ENCODE measurements at places on chromosomes 5 and 9.

- DNase-seq: no peak
Measured at GRCh38 chr5:28862137-28862859, 1823.9 kb upstream of the CDH9 start.

DNA sequence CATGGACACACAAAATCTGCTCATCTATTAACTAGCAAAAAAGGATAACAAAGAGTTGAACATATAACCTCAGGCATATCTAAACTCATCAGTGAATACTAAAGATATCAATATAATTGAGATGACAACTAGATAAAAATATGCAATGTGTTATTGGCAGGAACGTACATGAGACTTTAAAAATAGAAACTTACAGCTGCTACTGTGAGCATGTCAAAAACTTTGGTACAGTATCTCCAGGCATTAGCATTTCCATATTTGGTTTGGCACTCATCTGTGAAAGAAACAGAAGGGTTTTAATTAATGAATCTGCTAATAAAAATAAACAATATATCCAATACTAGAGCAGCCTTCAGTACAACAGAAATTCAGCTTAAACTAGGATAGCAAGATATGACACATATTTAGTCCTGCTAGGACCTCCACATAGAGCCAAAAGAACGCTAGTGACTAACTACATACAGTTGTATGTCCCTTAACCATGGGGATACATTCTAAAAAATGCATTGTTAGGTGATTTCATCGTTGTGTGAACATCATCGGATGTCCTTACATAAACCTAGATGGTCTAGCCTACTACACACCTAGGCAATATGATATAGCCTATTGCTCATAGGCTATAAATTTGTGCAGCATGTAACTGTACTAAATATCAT lies 10.5 kb upstream of the SCAI start:
- no peak for DNase-seq

- DNase-seq: no peak
Measured at GRCh38 chr9:134486596-134486995, 155.0 kb upstream of the COL5A1 start.

GRCh38 chr9:128242828-128243214 lies 33.0 kb downstream of the GOLGA2 start:
- no peak for DNase-seq

DNA sequence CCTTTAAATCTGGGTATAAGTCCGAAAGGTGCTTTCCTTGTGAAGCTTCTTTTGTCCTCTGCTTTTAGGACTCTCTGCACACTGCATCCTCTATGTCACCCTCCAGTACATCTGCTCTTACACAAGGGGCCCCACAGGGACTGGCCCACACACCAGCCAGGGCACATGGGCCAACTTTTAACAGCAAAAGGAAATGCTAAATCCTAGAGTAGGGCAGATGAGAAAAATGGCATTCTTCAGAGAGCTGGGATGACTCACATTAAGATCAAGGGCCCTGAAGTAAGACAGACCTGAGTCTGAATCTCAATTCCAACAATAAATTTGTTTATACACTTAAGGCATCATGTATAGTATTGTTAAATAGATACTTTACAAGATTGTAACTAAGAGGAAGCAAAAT lies 40.3 kb upstream of the CDKN2B start:
- DNase-seq: no peak

- DNase-seq: no peak
Measured at GRCh38 chr9:137626464-137626863, 7.7 kb downstream of the EHMT1 start.

DNA sequence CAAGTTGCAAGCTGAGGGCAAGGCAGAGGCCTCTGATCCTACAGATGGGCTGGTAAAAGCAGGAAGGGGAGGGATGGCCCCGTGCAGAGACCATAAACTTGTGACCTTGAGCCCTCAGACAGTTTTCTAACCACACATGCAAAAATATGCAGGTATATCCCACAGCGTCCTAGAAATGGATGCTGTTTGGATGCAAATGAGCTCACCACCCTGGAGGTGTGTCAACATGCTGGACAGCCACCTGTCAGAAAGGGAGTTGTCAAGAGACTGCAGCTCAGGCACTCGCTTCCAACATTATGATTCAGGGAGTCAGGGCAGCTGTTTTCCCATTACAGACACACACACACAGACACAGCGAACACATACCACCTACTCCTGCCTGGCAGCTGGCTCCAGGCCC lies 97.3 kb upstream of the PANK3 start:
- no peak for DNase-seq

GRCh38 chr9:2574203-2574602 lies 47.4 kb upstream of the VLDLR start:
- DNase-seq: no peak

DNA sequence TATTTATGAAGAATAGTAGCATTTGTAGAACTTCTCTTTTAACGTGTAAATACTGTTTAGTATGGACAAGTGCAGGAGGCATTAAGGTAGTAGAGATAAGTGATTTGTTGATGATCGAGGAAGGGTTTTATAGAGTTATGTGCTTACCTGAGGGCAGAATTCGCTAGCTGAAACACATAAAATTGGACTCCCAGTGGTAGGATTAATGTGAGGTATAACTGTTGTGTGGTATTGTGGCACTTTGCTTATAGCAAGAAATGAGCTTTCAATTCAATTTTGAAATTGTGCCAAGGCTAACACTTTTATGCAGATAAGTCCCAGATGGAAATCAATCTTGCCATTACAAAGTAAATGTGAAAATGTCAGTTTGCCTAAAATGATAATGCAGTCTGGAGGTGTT lies 1.2 kb downstream of the AP3S1 start:
- no peak for DNase-seq

GRCh38 chr5:4159681-4160080 lies 564.0 kb downstream of the IRX1 start:
- DNase-seq: no peak

DNA sequence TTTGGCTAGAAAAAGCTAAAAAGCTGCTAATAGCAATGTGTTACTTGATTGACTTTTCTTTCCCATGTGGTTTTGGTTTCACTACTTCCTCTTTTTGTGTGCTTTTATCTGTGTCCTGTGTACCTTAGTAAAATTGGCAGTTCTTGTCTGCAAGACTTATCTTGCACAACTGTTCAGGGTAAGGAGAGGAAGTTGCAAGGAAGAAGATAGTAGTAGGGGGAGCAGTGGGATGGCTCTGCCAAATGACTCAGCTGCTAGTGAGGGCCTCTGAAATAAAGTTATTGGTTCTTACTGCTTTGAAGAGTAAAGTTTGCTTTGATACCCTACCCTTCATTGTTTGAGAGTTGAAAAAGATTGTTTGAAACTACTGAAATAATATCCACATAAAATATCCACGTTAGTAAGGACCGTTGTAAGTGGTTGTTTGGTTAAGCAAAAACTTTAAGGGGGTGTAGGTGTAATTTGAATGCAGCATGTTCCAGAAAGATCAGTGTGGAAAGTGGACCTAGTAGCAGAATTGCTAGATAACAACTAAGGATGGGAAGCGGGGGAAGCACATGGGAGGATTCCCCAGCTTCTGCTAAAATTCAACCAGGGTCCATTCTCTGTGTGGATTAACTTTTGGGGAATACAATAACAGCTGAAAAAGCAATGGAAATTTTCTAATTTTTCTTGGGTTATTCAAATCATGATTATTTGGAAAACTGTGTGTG lies 123.5 kb downstream of the SCAMP1 start:
- DNase-seq: peak; percentile 81

DNA sequence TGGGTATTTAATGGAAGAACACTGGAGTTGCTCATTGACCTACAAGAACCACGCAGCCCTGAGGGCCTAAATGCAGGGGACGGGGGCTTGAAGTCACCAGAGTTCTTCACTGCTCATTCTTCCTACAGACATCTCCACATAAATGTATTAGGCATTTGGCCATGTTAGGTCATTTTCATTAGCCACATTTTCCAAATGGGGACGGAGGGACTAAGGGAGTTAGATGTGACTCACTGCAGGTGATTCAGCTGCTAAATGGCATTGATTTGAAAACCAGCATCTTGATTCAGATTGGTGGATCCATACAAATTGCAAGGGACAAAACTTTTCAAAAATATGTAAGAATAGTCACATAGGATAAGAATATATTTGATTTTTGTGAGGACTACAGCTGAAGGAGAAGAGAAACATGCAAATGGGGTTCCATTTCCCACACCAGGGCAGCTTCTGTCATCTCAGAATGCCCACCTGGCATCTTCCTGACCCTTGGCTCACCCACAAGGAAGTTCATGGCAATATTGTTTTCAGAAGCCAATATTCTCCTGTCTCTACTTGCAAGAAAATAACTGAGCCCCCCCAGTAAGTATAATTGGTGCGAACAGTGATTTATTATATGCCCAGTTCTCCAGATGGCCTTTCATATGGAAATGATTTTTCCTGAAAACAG lies 264.8 kb downstream of the DOCK8 start:
- no peak for DNase-seq

GRCh38 chr5:172641359-172642050 lies 442 bp downstream of the NEURL1B start:
- no peak for DNase-seq

DNA sequence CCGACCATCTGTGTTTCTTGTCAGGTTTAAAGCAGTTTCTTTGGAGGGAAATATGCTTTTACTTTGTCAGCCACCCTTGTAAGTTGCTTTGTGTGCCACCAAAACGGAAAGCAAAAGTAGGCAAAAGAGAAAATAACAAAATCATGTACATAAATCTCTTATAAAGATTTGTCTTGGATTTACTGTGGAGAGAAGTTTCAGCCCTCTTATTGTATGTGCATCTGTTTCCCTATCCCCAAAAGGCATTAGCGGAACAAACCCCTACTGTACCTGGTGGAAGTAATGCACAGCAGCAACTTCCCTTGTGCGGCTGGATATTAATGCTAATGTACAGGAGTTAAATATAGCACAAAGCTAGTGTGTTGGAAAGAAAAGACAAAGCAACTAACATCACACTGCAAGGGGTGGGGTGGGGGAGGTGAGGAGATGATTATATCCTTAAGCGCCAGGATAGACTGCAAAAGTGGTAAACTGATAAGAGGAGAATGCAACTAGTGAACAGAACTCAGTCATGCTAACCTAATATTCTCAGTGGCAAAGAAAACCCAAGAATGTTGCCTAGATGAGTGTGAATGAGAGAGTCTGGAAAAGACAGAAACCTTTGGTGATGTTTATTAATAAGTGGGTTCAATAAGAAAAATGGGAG lies 396.5 kb upstream of the MEF2C start:
- no peak for DNase-seq

DNA sequence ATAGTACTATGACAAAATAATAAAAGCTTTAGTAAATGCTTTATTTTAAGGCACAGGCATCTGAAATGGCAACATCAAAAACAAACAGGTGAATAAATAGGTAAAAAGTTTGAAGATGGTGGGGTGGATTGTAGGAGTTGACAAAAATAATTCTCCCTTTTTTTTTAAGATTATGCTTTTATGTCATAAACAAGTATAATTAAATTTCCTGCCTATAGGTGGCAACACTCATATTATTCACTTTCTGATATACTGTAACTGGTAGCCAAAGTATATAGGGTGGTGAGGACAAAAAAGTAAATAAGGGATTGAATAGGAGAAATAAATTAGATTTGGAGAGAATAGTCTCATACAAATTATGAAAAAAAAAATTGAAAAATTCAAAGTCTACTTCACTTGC lies 120.0 kb upstream of the ACOT12 start:
- DNase-seq: no peak

DNA sequence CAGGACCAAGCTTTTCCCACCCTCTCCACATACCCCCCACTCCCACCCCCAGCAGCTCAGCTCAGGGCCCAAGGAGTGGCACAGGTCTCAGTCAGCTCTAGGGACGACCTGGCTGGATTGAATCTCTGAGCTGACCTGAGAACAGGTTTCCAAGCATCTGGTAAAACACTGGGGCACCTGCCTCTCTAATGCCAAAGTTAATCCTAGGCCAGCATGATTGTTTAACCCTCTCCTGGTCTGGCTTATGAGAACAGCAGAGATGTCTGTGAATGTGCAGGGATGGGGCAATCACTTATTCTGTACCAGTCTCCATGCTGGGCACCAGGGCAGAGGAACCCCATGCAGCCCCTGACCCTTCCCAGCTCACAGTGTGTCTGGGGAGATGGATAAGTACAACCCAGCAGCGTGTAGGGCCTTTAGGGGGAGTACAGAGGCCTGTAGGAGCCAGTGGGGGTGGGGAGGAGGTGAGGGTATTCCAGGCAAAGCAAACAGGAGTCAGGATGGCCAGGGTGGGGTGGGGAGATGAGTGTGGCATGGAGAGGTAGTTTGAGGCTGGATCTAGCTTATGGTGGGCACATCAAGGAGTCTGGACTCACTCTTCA lies 678 bp upstream of the KIF12 start:
- no peak for DNase-seq

- DNase-seq: no peak
Measured at GRCh38 chr5:33701251-33701650, 190.5 kb downstream of the ADAMTS12 start.

DNA sequence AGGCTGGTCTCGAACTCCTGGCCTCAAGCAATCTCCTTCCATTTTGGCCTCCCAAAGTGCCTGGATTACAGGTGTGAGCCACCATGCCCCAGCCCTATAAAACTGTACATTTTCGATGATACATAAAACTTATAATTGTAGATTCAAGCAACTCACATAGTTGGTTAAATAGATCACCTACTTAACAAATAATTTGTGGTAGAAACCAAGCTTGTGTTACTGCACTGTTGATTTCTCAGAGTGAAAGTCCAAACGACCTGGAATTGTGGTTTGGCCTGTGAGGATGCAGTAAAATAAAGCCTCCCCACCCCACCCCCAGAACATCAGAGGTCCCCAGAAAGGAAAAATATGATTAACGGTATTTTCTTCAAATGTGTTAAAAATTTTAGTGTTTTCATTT lies 92.7 kb downstream of the TRIO start:
- no peak for DNase-seq

- DNase-seq: no peak
Measured at GRCh38 chr5:96316487-96316886, 116.6 kb downstream of the PCSK1 start.

GRCh38 chr5:4700069-4700468 lies 440.1 kb upstream of the ADAMTS16 start:
- DNase-seq: no peak

GRCh38 chr5:110940136-110940535 lies 131.4 kb upstream of the TSLP start:
- DNase-seq: no peak

GRCh38 chr9:122008559-122008958 lies 84.5 kb downstream of the TTLL11 start:
- no peak for DNase-seq

GRCh38 chr5:78597068-78597973 lies 51.3 kb downstream of the LHFPL2 start:
- no peak for DNase-seq

GRCh38 chr9:134835987-134836386 lies 44.6 kb upstream of the FCN2 start:
- no peak for DNase-seq

- DNase-seq: no peak
Measured at GRCh38 chr5:150301170-150301505, 1.6 kb downstream of the ARSI start.

DNA sequence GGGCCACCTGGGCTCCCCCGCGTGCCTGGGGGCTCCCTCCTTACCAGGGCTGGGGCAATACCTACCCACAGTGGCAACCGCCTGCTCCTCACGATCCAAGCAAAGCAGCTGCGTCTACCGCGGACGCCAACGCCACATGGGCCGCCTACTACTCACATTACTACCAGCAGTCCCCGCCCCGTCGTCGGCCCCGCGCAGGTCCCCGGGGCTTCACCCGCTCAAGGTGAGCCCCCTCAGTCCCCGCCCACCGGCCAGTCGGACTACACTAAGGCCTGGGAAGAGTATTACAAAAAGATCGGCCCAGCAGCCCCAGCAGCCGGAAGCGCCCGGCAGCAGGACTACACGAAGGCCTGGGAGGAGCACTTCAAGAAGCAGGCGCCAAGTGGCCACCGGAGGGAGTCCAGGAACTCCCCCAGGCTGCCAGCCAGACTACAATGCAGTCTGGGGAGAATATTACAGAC lies 106.0 kb upstream of the MTAP start:
- no peak for DNase-seq

Data from HL-60 (cell line).